Fibroblast of skin of left quadriceps (primary cell): ENCODE measurements at places on chromosomes 2 and 18.
A peak's percentile ranks its signal among the peaks of the same experiment; 100 is the strongest.

DNA sequence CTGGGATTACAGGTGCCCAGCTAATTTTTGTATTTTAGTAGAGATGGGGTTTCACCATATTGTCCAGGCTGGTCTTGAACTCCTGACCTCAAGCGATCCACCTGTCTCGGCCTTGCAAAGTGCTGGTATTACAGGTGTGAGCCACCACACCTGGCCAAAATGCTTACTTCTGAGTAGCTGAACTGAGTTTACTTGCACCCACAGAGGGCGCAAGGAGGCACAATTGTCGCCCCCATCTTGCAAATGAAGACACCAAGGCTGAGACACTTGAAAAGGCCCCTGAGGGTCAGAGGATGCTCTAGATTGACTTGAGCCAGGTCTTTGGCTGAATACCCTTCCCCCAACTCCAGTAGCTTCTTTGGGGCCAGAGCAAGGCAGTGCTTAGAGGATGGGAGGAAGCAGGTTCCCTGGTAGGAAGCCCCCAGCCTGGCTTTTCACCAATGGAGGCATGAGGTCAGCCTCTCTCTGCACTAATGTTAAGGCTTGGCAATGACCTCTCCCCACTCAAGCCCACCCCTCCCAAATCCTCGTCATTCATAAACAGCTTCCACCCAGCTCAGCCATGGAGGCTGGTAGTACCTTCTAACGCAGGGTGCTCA, 14.5 kb upstream of the KIF1A start:
- no peak for DNase-seq

DNA sequence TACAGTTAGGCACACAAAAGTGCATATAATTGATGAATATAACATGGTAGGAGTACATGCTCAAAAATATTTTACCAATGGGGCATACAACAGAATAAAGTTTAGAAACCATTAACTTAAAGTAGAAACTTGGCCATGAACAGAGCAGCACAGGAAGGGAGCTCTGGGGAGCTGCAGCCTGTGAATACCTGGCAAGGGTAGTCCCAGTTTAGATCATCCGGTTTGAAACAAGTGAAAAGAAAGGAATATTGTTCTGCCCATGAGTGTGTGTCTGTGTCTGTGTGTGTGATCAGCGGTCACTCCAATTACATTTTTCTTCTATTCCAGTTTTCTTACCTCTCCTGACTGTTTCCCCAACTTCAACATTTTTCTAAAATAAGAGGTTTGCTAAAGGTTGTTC, 233.0 kb downstream of the ALK start:
- DNase-seq: no peak

DNA sequence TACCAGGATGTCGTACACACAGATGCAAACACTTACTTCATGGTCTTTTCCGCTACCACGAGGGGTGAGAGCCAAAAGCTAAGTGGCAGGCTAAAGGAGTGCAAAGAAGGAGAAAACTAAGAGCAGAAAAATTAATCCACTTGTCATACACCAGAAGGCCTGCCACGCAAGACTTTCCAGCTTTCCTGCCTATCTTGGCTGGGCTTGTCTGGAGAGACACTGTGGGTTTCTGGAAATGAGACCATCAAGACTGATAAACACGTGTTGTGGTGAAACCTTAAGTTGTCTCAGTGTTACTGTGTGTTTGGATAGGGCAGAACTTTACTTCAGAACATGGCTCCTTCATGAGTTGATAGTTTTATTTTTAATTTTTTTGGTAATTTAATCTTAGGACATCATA, 175.6 kb downstream of the FMNL2 start:
- no peak for DNase-seq

GRCh38 chr2:174729797-174730697, 34.2 kb downstream of the CHRNA1 start:
- DNase-seq: no peak

GRCh38 chr2:67612576-67613042, 215.5 kb downstream of the ETAA1 start:
- DNase-seq: no peak

GRCh38 chr2:209097168-209097567, 326.7 kb upstream of the MAP2 start:
- no peak for DNase-seq

DNA sequence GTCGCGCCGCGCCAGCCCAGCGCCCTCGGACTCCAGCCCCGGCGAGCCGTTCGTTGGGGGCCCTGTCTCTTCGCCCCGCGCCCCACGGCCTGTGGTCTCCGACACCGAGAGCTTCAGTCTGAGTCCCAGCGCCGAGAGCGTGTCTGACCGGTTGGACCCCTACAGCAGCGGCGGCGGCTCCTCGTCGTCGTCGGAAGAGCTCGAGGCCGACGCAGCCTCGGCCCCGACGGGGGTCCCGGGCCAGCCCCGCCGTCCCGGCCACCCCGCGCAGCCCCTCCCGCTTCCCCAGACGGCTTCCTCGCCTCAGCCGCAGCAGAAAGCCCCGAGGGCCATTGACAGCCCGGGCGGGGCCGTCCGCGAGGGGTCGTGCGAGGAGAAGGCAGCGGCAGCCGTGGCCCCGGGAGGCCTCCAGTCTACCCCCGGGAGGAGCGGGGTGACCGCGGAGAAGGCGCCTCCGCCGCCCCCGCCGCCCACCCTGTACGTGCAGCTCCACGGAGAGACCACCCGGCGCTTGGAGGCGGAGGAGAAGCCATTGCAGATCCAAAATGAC, 1.4 kb downstream of the PHLPP1 start:
- DNase-seq: no peak

GRCh38 chr2:112335600-112335999, 60.2 kb downstream of the ZC3H6 start:
- no peak for DNase-seq

DNA sequence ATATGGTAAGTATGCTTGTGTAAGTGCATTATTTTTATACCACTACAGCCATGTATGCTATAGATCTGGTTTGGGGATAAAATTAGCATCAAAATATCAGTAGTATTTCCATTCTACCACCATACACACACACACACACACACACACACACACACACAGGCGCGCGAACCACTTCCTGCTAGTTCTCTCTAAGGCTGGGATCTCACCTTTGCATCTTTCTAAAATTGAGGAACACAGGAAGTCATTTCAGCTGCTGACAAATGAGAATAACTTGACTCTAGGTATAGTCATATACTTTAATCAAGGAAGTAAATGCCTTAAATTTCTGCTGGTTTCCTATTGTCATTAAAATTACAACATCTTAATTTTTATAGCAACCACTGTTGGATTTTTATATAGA, 72.5 kb downstream of the RBM43 start:
- no peak for DNase-seq

DNA sequence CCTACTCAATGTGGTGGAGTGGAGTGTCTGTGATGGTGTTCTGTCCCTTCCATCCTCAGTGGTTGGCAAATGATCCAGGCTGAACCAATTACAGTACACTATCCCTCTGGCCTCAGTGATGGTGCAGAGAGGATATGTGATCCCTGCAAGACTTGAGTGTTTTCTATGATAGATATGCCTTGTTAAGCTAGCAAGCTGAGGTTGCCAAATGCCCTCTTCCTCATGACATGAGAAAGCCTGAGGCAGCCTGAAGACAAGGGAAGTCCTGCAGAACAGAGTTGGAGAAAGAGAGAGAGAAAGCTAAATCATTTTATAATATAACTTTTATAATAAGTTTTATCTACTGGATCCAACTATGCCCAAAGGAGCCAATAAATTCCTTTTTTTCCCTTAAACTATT, 41.6 kb upstream of the GORASP2 start:
- no peak for DNase-seq

GRCh38 chr2:36464006-36464721, 108.6 kb downstream of the CRIM1 start:
- no peak for DNase-seq

- peak; percentile 59 for DNase-seq
These were observed 459.5 kb downstream of the DLGAP1 start for GRCh38 chr18:3995476-3996102.

GRCh38 chr2:201228271-201228911, 31.9 kb upstream of the CASP8 start:
- DNase-seq: no peak

DNA sequence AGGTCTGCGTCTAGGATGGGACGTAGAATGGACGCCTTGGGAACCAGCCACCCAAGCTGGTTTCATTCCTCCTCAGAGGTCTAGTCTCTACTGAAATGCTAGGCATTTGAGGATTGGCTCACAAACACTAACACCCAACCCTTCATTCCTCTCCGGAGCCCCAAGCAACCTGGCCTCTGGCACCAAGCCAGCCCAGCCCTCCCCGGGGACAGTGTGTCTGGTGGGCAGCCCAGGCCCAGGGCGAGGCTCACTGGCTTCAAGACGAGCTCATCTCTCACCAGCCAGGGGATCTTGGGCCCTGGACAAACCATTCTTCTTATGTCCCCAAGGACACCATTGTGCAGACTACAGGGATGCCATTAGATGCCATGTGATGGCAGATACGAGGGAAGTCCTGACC, 182.5 kb downstream of the CTIF start:
- DNase-seq: no peak

DNA sequence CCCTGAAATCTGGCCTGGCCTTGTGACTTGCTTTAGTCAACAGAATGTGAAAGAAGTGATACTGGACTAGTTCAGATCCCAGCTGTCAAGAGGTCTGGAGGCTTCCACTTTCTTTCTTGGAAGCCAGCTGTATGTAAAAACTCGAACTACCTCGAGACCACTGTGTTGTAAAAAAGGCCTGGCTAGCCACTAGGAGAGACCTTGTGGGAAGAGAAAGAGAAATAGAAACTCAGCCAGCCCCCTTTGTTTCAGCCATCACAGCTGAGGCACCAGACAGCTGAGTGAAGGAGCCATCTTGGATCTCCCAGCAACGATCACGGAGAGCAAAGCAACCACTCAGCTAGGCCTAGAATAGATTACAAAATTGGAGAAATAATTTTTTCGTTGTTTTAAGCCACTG, 324.9 kb upstream of the TCF4 start:
- no peak for DNase-seq

GRCh38 chr18:5515011-5515784, 28.6 kb downstream of the EPB41L3 start:
- no peak for DNase-seq

- DNase-seq: no peak
These were observed 35.3 kb downstream of the TMEM237 start for GRCh38 chr2:201608021-201608420.

DNA sequence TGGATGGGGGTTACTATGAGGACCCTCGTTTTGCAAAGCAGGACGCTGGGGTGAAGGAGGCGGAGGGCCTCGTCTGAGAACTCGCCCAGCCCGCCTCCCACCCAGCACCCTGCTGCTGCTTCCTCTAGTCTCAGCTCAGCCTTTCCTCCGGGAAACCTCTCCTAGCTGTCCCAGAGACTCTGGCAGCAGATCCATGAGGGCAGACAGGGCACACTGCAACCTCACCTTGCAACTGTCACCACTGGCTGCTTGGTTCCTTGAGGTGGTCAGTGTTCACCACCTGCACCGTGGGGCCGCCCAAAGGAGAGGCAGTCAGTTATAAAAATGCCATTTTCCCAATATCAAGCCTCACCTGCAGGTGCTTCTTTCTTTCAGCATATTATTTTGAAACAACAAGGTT, 45.6 kb downstream of the PARD6G start:
- DNase-seq: no peak

DNA sequence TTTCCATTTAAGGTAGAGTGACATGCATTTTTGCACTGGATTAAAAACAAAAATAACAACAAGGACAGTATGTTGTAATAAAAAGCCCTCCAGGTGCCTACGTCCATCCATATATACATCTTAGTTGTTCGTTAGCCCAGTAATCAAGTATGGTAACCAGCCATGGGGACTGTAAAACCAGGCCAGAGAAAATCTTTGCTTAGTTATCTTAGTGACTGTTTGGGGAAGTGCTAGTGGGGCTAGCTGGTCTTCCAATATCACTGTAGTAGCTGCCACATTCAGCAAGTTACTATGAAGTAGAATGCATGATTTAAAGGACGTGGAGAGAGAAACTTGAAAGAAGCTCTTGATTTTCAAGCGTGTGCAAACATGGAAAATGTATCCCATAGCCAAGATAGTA, 95.9 kb upstream of the STON1 start:
- DNase-seq: no peak

DNA sequence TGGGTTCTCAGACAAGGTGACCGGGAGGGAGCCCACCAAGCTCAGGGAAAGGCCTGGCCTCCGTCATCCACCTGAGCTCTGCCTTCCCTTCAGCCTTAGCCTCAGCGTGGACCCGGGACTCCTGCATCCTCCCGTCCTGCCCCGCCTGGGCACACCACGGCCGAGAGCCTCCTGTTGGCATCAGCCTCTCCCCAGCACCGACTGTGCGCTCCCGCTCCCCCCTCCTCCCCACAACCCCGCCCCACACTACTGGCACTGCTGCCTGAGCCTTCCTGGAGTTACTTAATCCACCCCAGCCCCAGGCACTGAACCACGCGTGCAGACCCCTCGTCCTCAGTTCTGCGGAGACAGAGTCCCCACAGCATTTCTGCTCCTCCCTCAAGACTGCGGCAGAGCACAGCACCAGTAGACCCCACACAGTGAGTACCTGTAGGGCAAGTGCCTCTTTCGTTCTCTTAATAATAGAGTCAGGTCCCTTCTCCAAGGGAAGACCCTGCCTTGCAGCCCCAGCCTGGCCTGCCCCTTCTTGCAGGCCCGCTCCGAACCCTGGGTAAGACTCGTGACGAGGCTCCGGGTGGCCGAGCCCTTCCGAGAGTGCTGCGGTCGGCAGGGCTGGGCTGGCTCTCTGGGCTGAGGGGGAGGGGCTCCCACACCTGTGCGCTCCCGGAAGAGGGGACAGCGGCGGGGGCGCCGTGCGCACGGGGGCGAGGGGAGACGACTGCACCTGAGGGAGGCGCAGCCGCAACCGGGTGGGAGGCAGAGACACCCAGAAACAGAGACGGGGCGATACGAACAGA, at the start of gene AMER3:
Gene AMER3, plus strand, starts transcription at position 285 of the 797 bp plus-strand sequence. CDS start 6,533 bp downstream, outside the sequence.
- no peak for DNase-seq

DNA sequence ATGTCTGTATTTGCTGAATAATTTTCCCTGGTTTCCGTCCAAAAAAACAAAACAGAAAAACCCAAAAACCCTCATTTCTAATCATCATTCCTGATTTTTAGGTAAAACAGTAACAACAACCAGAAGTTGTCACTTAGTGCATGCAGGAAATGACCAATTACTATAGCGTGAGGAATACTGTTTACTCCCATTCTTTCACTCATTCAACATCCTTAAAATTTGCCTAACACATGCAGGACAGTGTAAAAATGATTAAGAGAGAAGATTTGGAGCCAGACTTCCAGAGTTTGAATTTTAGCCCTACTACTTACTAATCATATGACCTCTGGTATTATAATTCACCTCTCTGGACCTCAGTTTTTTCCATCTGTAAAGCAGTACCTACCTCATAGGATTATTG, 83.1 kb downstream of the FIGN start:
- no peak for DNase-seq

DNA sequence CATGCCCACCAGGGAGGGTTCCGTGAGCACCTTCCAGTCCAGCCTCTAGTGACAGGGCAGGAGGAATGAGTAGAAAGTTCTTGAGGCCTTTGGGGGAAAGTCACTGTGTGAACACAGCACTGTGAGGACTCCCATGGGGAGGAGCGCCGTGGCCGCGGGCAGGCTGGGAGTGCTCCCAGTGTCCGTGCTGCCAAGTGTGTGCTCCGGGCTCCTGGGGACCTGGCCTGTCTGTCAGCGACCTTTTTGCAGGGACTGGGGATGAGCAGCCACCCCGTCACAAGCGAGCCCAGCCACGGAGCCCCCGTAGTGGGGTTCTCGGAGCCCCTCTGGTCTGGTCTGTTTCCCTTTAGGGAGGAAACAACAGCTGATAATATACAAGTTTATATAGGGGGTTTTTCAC, 36.8 kb downstream of the PDIA6 start:
- DNase-seq: no peak

- no peak for DNase-seq
These were observed 17.9 kb downstream of the REV1 start for GRCh38 chr2:99471654-99472599.
